ENCODE measurements at places on chromosomes 3 and 15.

DNA sequence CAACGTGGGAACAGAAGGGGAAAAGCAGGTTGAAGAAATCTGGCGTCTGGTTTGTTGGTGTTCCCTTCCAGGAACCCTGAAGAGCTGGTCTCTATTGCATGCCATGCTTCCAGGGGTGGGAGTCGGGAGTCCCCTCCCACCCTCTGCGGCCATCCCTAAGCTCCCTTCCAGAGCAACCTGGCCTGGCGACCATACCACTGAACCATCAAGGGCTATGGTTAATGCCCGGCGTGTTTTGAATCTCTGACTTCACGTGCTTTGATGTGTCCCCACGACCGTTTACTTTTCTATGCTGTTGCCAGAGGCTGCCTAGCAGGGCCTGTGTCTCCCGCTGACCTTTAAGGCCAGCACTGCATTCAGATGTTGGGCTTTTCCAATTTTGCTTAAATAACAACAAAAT is 696 bp upstream of the SNRK start:
- DNase-seq = no peak

GRCh38 chr3:183449391-183449790 is 21.0 kb upstream of the MCF2L2 start:
- peak; percentile 37 for DNase-seq

DNA sequence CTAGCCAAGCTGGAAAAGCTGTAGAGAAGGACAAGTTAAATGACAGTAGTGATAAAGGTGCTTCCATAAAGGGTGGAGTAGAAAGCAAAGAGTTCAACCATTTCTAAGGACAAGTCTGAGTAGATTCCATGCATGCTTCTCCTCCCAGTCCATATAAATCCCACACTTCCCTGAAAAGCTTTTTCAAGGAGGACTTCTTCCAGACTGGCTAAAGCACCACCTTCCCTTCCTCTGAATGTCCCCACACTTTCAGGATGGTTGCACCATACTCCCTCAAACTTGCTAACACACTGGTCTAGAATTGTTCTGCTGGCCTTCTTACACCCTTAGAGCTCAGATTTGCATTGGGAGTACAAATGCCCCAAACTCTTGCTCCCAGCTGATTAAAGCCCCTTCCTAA is 40.9 kb downstream of the FBN1 start:
- no peak for DNase-seq

- DNase-seq = no peak
Measured at GRCh38 chr3:69784954-69785514, 45.8 kb downstream of the MITF start.

- DNase-seq = no peak
Measured at GRCh38 chr3:51393134-51393495, 2.0 kb downstream of the RBM15B start.

DNA sequence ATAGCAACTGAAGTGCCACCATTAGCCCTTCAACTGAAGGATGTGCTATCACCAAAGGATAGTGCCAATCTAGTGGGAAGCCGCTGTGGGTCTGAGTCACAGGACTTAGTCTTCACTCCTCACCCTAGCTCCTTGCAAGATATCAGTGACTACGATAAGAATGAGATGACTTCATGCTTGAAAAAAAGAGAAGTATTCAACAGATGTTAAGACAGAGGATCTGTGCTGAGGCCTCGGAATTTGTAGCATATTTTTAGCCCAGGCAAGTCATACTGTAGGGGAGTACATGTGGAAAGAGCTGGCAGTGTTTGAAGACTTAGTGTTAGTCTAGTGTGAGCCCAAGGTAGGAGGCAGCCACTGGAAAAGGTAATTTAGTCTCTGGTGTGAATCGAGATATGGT is 270.7 kb upstream of the LRTM1 start:
- DNase-seq = no peak
